WTC11 (cell line): ENCODE measurements at places on chromosomes 16 and 17.

DNA sequence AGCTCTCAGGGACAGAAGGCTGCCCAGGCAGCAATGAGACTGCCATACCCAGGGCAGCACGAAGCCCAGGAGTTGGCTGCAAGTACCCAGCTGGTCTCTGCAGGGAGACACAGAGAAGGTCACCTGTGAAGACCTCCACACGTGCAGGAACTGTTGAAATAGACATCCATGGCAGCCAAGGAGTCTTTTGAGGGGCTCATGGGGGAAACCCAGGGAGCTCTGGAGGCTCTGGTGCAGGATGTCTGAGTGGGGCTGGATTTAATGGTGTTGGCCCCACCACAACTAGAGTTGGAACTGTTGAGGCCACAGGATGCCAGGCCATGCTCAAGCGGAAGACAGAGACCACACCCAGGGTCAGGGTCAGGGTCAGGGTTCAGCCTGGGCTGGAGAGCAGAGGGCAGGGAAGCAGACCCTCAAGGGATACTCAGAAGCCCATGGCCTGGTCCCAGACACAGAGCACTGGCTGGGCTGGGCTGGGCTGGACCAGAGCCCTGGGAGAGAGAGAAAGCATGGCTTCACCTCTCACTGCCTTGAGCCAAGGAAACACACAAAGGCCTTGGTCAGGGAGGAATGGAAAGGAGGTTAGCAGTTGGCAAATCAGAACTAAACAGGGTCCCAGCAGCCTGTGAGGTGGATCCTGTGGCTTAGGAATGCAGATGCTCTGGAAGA is 21.4 kb downstream of the PITPNM3 start:
- no peak for DNase-seq

GRCh38 chr16:72657791-72658190 is 390.1 kb downstream of the ZFHX3 start:
- no peak for DNase-seq

- peak; percentile 11 for DNase-seq
Observed at GRCh38 chr16:85395207-85395912, 217.8 kb upstream of the GSE1 start.

GRCh38 chr16:79519448-79519847 is 81.1 kb downstream of the MAF start:
- DNase-seq = no peak

- DNase-seq = no peak
Observed at GRCh38 chr17:20991276-20992037, 51.4 kb downstream of the USP22 start.

DNA sequence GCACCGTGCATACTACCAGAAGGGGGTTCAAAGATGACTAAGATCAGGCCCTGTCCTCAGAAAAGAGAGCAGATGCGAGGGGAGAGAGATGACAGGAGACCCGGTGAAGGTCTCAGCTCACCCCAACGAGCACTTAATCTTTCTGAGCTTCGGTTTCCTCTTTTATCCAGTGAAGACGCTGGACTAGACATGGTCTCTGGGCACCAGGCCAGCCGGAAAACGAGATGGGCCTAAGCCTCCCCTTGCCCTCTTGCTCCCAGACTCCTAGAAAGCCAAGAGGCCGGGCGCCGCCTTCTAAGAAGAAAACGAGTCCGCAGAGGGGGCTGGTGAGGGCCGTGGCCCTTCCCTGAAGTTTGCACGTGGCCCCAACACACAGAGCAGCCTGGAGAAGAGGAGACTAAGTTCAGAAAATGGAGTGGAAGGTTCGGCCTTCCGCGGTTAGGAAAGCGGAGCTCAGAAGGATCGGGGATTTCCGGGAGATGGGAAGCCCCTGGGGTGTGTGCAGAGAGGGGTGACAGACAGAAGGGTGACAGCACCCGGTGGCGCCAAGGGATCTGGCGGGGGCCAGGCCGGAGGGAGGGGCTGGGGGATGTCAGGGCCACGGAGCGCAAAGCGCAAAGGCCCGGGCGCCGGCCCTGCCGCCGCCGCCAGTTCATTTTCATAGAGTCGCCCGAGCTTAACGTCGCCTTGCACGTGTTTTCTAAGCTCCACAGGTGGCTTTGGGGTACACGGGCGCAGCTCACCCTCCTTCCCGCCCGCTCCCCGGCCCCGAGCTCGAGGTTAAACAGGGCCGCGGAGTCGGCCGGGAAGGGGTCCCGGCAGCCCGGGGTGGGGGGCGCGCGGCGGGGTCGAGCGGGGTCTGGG is 42.1 kb upstream of the BHLHA9 start:
- peak; percentile 33 for DNase-seq

- no peak for DNase-seq
Observed at GRCh38 chr17:60941028-60941427, 263.4 kb downstream of the BCAS3 start.

- peak; percentile 66 for DNase-seq
Observed at GRCh38 chr17:28950017-28950751, 1.1 kb downstream of the PHF12 start.

DNA sequence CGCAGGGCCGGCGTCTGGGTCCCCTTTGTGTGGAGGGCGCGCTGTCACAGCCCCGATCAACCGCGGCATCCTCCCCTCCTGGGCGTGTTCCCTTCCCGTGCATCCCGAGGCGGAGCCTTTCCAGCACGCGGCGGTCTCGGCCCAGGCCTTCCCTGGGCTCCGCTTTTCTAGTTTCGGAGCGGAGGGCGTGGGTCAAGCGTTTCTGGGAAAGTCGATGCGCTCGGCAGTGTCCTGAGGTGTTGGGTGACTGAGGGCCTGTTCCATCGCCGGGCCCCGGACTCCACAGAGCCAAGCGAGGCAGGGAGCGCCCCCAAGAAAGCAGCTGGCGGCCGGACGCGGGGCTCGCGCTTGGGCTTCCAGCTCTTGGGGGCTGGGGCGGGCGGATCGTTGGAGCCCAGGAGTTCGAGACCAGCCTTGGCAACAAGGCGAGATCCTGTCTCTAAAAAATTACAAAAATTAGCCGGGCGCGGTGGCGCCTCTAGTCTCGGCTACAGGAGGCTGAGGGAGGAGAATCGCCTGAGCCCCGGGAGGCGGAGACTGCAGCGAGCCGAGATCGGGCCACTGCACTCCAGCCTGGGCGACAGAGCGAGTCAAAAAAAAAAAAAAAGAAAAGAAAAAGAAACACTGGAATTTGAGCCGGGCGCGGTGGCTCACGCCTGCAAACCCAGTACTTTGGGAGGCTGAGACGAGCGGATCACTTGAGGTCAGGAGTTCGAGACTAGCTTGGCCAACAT is 806 bp downstream of the IFT140 start:
- no peak for DNase-seq

- no peak for DNase-seq
Observed at GRCh38 chr17:21454441-21454840, 78.3 kb downstream of the KCNJ12 start.

DNA sequence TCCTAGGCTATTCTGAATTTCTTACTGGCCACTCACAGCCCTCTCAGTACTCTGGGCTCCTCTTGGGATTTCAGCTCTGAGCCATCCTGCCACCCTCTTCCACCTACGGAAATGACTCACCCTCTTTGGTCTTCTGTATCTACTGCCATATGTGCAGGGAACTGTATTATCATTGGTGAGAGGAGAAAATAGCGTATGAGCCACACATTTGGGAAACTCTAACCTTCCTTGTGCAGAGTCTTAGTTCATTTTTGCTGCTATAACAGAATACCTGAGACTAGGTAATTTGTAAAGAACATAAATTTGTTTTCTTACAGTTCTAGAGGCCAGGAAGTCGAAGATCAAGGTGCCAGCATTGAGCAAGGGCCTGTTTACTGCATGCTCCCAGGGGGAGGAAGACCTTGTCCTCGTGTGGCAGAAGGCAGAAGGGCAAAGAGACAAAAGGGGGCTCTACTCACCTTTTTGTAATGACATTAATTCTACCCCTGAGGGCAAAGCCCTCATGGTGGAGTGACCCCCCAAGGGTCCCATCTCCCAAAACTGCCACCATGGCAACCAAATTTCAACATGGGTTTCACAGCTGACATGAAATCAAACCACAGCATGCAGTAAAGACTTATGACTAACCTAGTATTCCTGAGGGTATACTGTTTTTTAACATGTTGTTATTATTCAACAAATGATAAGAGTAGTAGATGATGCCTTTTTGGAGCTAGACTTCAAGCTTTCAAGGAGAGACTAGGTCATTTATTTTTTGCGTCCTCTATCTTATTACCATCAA is 191.8 kb downstream of the PRKCA start:
- no peak for DNase-seq

GRCh38 chr17:59401725-59402124 is 70.3 kb downstream of the YPEL2 start:
- no peak for DNase-seq

- no peak for DNase-seq
Observed at GRCh38 chr17:64638552-64639203, 23.4 kb downstream of the SMURF2 start.

GRCh38 chr16:8763083-8763482 is 34.4 kb downstream of the TMEM186 start:
- DNase-seq = no peak

GRCh38 chr17:41919840-41920579 is 1.3 kb upstream of the ACLY start:
- DNase-seq = peak; percentile 21

GRCh38 chr17:33124871-33125551 is 133.4 kb downstream of the SPACA3 start:
- DNase-seq = no peak

- no peak for DNase-seq
Observed at GRCh38 chr16:11196286-11196828, 59.6 kb downstream of the SOCS1 start.

DNA sequence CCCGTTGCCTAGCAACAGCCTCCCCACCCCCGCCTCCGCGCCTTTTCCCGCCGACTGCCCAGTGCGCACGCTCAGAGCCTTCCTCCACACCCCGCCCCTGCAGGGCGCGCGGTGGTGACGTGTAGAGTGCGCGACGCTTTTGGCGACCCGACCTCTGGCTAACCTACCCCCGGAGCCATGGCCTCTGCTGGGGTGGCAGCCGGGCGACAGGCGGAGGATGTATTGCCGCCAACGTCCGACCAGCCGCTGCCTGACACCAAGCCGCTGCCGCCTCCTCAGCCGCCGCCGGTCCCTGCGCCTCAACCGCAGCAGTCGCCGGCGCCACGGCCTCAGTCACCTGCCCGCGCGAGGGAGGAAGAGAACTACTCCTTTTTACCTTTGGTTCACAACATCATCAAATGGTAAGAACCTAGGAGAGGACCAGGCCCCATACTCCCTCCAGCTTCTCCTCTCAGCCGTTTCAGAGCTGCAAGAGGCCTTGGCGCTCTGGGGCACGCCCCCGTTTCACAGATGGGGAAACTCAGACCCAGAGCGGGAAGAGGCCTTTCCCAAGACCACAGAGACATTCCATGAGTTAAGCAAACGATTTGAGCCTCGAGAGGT is at the start of gene MED9:
TSS of gene MED9 (plus strand) at position 136 of the 603 bp plus-strand sequence. CDS start at position 178, 42 bp downstream.
- DNase-seq = peak; percentile 95

GRCh38 chr16:27273670-27274423 is 5.3 kb upstream of the NSMCE1 start:
- DNase-seq = no peak

DNA sequence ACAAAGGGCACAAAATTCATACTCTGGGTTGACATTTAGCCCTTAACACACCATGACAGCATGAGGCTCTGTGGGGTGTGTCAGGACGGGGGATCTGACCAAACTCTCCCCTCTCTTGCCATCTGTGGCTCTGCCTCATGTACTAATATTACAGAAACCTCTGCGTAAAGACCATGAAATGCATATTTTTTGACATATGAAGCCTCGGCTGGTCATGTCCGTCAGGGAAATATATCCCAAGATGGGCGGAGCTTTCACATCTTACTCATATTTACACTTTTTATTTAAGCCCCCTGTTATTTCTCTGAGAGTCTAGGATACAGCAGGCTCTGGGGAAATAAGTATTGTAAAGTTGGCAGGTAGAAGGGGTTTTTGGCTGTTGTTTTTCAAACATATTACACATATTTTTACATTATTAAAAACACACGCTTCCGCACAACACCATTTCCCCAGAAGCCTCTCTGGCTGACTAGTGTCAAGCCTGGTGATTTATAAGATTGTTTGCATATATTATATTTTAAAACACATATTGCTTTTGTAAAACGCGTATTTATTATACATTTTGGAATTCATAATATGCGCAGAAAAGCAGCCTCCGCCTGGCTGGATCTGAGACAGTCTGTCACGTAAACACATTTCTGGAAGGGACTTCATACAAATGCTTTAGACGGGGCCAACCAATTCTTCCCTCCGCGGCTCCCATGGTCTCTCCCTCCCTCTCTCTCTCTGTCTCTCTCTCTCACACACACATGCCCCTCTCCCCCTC is 237.7 kb upstream of the ZFHX3 start:
- no peak for DNase-seq

DNA sequence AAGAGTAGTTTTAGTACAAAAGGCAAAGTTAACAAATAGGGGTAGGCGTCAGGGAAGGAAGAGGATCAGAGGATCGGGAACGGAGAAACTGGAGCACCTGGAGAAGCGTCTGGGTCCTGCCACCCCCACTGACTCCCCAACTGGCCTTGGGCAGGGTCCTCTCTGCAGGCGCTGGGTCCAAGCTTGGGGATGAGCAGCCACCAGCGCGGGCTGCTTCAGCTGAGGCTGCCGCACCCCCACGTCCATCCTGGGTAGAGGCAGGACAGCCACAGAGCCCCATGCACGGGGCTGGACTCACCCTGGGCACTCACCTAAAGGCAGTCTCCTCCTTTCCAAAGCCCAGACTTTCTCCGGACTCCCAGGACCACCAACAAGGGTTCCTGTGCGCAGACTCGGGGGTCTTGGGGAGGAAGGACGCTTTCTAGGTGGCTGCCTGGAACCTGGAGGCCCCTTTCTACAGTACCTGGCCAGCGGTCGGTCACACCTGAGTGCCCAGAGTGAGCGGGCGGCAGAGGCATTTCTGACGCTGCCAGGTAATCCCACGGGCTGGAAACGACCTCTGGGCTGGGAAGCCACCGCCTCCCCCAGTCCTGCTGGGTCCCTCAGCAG is 1.1 kb downstream of the HS3ST6 start:
- no peak for DNase-seq

GRCh38 chr17:17072546-17072945 is 30.3 kb downstream of the MPRIP start:
- no peak for DNase-seq

DNA sequence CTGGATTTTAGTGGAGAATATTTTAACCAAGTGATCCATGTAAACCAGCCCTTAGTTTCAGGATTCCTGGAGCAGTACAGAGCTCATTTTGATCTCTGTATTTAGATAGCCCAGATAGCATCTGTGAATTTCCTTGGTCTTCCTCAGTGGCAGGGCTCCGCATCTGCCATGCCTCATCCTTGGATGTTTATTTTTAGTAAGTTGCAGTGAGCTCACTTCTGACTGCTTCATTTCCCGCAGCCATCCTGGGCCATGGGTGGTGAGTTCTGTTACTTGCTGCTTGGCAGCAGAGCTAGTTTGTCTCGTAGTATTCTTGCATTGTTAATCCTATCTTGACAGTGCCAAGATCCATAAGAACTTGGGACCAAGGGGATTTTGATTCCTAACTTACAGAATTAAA is 33.7 kb downstream of the IST1 start:
- DNase-seq = no peak

DNA sequence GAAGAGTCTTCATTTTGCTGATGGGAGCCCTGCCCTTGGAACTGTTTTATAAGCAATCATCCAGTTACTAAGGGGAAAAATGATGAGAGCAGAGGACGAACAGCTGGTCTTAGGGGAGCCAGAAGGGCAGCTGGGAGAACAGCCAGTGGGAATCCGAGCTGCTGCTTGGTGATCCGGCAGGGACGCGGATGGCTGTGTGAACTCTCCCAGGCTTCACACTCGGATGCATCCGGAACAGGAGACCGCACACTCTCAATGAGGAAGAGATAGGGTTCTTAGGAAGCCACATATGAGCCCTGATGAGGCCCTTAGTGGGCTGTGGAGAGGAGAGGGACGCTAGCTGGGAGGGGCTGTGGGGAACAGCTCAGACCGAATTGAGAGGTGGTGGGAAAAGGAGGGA is 5.0 kb upstream of the CACNG5 start:
- peak; percentile 32 for DNase-seq
